Smooth muscle cell of bladder (primary cell): ENCODE measurements at places on chromosomes 7 and 10. TPM values are rescaled to one million over a fixed set of nuclear protein-coding genes. Genes with fewer than 3 reads are reported as not detected.

The CALHM1 gene
- not detected in 2 replicates for total RNA-seq

The AS3MT gene
- total RNA-seq: 6.1 and 13.0 TPM in 2 replicates

The IFIT1 gene
- 9.9 and 13.7 TPM in 2 replicates for total RNA-seq

The HOGA1 gene
- total RNA-seq: 0.28 and 1.1 TPM in 2 replicates

The EMX2 gene
- total RNA-seq: not detected in 2 replicates

The KIAA1549 gene
- 1.4 and 1.5 TPM in 2 replicates for total RNA-seq
